ENCODE measurements at places on chromosomes 16 and 17. TPM values are rescaled to one million over a fixed set of nuclear protein-coding genes. Genes with fewer than 3 reads are reported as not detected.

GRCh38 chr16:1261131-1261892 is 5.4 kb downstream of the TPSD1 start:
- DNase-seq: peak; percentile 20

The SLC13A2 gene
- total RNA-seq: not detected

The ACAP1 gene
- 19.1 TPM for total RNA-seq

GRCh38 chr17:7560172-7561027 is 1.3 kb upstream of the SENP3 start:
- DNase-seq: peak; percentile 73

DNA sequence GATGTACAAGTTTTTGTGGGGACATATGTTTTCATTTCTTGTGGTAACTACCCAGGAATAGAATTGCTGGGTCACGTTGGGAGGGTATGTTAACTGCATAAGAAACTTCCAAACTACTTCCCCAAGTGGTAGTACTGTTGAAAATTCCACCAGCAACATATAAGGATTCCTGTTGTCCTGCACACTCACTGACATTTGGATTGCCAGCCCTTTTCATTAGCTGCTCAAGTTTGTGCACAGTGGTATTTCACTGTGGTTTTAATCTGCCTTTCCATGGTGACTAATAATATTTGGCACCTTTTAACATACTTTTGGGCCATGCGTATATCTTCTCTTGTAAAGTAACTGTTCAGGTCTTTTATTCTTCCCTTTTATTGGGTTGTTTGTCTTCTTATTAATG is 103.3 kb downstream of the GNAO1 start:
- DNase-seq: no peak

GRCh38 chr17:14303343-14304221 is 2.7 kb downstream of the HS3ST3B1 start:
- DNase-seq: no peak

The RNF222 gene
- not detected for total RNA-seq

The ZNF469 gene
- 1.9 TPM for total RNA-seq

The RAB11FIP4 gene
- 5.7 TPM for total RNA-seq

DNA sequence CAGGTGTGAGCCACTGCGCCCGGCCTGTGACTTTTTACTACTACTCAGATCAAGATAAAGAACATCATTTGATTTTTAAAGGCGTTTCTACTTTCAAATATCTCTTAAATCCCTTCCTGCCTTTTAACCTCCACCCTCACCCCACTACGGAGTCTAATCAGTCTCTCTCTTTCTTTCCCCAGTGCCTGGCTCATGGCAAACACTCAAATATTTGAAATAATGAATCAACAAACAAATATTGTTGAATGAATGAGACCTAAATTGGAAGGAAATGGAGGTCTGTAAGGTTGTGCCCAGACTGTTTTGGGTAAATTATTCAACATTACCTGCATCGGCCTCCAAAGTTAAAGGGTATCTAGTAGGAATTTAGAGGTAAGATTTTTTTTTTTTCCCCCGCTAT is 14.7 kb downstream of the COPZ2 start:
- DNase-seq: no peak

The BRIP1 gene
- total RNA-seq: 0.41 TPM

DNA sequence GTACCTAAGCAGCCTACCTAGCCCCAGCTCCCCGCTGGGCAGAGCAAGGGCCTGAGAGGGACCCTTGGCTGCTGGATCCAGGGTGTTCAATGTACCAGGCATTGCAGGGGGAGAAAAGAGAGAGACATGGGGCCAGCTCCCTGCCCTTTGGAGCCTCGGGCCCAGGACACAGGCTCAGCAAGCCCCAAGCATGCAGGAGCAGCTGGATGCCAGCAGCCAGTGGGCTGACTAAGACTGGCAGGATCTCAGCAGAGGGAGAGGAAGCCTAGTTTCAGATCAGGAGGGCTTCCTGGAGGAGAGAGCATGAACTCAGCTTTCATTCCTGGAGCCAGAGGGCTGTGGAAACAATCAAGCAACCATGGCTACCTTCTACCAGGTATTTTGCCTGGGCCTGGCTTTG is 82.0 kb upstream of the NKD1 start:
- no peak for DNase-seq

DNA sequence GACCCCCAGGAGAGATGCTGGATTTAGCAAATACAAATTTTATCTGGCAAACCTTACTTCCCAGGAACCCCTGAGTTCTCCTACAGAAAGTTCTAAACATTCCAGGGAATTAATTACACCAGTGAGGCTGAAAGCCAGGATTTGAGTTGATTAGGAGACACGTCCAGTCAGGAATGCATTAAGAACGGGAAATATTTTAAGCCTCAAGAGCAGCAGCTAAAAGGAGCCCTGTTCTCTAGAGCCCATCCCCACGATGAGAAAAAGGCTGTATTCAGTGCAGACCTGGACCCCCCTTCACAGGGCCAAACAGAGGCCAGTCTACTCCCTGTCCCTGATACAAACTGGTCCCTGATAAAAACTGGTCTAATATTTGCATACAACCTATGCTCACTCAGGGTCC is 55.0 kb downstream of the VAT1L start:
- no peak for DNase-seq

DNA sequence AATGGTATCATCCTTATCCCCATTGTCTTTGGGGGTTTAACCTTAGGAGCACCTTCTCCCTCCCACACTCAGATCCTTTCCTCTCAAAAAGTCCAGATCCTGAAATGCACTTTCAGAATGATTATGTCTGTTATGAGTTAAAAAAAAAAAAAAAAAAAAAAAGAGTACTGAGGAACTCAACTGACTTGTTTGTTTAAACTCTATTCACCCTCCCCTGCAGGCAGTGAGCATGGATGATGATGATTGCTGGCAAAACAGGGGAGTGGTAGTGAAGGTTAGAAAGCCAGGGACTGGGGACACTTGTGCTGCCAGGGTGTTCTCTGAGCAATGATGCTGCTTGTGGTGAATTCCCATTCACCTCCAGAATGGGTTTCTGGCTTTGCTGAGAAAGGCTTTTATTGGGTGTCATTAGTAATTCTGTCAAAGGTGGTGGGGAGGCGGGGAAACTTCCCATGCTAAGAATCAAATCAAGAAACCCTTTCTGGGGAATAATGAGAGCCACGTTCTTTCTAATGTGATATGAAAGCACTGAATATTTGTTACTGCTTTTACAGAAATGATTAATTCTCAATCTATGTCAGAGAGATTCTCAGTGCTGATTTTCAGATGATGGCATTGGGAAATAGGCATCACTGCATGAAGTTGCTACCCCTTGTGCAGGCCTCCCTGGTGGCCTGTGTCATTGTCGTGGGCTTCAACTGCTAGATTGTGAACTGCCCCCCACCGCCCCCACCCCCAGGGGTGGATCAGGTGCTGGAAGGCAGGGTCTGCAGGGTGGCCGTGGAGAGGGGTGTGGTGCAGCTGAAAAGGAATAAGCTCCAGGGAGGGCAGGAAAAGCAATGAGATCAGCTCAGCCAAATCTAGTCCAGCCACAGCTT is 14.1 kb downstream of the CCL4 start:
- no peak for DNase-seq

DNA sequence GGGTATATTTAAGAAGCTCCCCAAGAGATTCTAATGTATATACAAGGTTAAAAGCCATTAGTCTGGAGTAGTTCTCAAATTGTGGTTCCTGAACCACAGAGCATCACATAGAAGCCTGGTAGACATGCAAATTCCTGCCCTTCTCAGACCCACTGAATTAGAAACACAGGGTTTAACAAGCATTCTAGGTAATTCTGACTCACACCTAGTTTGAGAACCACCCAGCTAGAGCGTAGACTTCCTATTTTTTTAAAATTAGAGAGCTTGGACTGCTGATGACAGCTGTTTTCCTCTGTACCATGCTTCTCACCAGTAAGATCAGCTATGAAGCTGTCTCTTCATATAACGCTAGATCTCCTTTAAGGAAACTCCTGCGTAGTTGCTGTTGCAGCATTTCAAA is 50.6 kb downstream of the HS3ST3B1 start:
- no peak for DNase-seq

- no peak for DNase-seq
Measured at GRCh38 chr16:11391576-11391975, 46.3 kb downstream of the RMI2 start.

DNA sequence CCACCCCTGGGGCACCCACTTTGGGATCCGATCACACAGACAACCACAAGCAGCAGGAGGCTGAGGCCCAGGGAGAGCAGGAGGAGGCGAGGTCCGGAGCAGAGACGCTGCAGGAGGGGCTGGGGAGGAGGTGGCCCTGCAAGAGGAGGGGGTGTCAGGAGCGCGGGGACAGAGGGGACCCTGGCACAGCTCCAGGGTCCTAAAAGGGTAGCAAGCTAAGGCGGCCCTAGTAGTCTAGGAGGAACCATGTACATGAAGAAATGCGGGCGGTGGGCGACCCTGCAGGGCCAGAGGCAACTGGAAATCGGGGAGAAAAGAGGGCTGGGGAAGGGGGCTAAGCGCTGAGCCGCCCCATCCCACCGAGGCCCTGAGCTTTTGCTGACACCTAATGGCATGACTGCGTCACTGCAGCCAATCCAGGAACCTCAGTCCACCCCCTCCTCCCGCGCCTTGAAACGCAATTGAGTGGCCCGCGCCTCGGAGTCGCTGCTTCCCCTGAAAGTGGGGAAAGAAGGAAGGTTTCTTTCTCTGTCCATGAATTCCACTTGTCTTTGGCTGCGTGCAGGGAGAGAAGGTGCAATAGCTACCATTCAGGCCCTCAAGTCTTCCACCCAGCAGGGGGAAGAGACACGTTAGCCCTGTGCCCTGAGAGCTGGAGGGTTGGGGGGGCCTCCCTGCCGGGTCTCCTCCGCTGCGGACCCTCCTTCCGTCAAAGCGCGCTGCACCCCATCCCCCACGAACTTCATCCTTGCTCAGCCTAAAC is 1.8 kb downstream of the ASGR1 start:
- peak; percentile 83 for DNase-seq

- no peak for DNase-seq
Measured at GRCh38 chr17:53100126-53100525, 722.6 kb upstream of the KIF2B start.

Data from right cardiac atrium (tissue), 5 donors.